ENCODE measurements at places on chromosomes 7 and 10. TPM values are rescaled to one million over a fixed set of nuclear protein-coding genes. Genes with fewer than 3 reads are reported as not detected.

ASB15 gene
- total RNA-seq, result not detected

CPED1 gene
- total RNA-seq, result 0.76 TPM

FRG2B gene
- total RNA-seq, result not detected

MET gene
- total RNA-seq, result 10.4 TPM

MYOF gene
- 134 TPM for total RNA-seq

PPP1R17 gene
- not detected for total RNA-seq

PDGFA gene
- total RNA-seq, result 4.1 TPM

RARRES2 gene
- total RNA-seq, result 7.5 TPM

CHN2 gene
- total RNA-seq, result 1.6 TPM

COBL gene
- total RNA-seq, result 10.4 TPM

FEZF1 gene
- not detected for total RNA-seq

MEOX2 gene
- 0.60 TPM for total RNA-seq

FOXI2 gene
- total RNA-seq, result 0.32 TPM

OTUD1 gene
- total RNA-seq, result 4.6 TPM

CTBP2 gene
- total RNA-seq, result 46.7 TPM

TECTB gene
- total RNA-seq, result not detected

TMEM236 gene
- 0.16 TPM for total RNA-seq

UNCX gene
- not detected for total RNA-seq

EMX2 gene
- not detected for total RNA-seq

ZCCHC24 gene
- 3.3 TPM for total RNA-seq

HYAL4 gene
- not detected for total RNA-seq

EIF4H gene
- 235 TPM for total RNA-seq

SYT15B gene
- 0.88 TPM for total RNA-seq

ACHE gene
- total RNA-seq, result 0.44 TPM

LIPJ gene
- 0.12 TPM for total RNA-seq

SPDYE9 gene
- not detected for total RNA-seq

NIPSNAP2 gene
- 30.9 TPM for total RNA-seq

NEURL1 gene
- 0.16 TPM for total RNA-seq

AGR2 gene
- total RNA-seq, result 7.5 TPM

TEX47 gene
- not detected for total RNA-seq

LBX1 gene
- total RNA-seq, result not detected

BLNK gene
- total RNA-seq, result 51.3 TPM

IFIT1B gene
- not detected for total RNA-seq

NKX1-2 gene
- 0.16 TPM for total RNA-seq

DENND2A gene
- total RNA-seq, result 1.0 TPM

STEAP1B gene
- total RNA-seq, result 2.0 TPM

COL1A2 gene
- total RNA-seq, result 21.9 TPM

GIMAP1 gene
- 0.44 TPM for total RNA-seq

SPDYE2B gene
- not detected for total RNA-seq

CAMK1D gene
- total RNA-seq, result 10.7 TPM

CNPY1 gene
- total RNA-seq, result not detected

PLPP4 gene
- not detected for total RNA-seq

CFAP69 gene
- total RNA-seq, result 1.1 TPM

ATG9B gene
- 16.7 TPM for total RNA-seq

TBX20 gene
- total RNA-seq, result not detected

All from esophagus mucosa (tissue), 1 donor.